AML-193 (cell line): ENCODE measurements at places on chromosomes 6 and 20.

- DNase-seq, result no peak
Measured at GRCh38 chr6:157892363-157892877, 69.4 kb downstream of the SNX9 start.

GRCh38 chr20:19758501-19759331 lies 658 bp downstream of the RIN2 start:
- no peak for DNase-seq

GRCh38 chr6:36329798-36330291 lies 6.8 kb downstream of the BNIP5 start:
- no peak for DNase-seq

DNA sequence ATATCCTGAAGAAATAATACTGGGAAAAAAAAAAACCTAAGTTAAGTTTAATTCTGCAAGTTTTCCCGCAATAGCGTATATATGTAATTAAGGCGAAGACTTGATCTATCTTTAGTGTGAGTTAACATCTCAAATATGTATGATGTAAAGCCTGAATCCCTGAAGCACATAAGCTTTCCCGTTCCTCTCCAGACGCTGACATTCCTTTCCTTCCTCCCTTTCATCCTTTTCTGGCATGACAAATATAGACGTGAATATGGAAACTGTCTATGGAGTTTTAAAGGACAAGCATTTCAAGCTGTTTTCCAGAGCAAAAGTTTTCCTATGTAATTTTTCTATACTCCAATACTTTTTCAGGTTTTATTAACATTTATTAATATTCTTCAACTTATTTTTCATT lies 637.0 kb downstream of the COL12A1 start:
- no peak for DNase-seq

DNA sequence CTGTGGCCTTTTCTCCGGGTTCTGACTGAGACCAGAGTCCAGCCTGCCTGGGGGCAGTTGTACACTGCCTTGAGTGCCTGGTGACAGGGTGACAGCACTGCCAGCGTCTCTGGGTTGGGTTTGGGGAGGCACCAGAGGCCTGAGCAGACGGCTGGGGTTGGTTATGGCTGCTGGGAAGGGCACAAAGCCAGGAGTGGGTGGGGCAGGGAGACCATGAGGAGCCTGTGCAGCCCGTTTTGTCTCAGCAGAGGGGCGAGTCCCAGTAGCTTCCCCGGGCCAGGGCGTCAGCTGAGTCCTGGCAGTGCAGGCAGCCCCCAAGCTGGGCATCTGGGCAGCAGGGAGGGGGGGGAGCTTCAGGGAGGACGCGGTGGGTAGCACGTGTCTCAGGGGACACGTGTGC lies 15.3 kb upstream of the SULF2 start:
- no peak for DNase-seq

GRCh38 chr20:50536333-50536732 lies 26.1 kb downstream of the PTPN1 start:
- no peak for DNase-seq

GRCh38 chr20:46773680-46774079 lies 64.2 kb downstream of the SLC2A10 start:
- no peak for DNase-seq

DNA sequence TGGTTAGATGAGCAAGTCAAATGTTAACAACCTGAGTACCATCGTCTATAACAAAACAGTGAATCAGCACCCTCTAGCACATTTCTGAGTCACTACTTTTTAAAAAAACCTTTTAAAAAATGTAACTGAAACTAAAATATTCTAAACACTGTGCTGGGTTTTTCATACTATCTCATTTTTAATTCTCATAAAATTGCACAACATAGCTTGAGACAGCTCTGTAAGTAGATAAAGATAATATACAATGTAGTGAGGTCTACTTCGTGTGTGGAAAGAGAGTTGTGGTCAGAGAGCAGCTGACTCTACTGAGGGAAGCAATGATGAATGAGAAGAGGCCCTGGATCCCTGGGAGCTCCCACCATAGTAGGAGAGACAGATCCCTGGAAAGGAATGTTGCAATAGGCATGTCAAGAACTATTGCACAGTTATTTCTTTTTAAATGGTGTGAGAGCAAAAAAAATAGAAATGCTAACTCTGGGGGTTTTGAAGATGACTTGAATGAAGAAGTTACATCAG lies 13.6 kb upstream of the CALHM6 start:
- DNase-seq, result peak; percentile 97

GRCh38 chr6:168778201-168778600 lies 337.2 kb downstream of the SMOC2 start:
- no peak for DNase-seq

- no peak for DNase-seq
Measured at GRCh38 chr6:3117912-3118352, 579 bp upstream of the BPHL start.

DNA sequence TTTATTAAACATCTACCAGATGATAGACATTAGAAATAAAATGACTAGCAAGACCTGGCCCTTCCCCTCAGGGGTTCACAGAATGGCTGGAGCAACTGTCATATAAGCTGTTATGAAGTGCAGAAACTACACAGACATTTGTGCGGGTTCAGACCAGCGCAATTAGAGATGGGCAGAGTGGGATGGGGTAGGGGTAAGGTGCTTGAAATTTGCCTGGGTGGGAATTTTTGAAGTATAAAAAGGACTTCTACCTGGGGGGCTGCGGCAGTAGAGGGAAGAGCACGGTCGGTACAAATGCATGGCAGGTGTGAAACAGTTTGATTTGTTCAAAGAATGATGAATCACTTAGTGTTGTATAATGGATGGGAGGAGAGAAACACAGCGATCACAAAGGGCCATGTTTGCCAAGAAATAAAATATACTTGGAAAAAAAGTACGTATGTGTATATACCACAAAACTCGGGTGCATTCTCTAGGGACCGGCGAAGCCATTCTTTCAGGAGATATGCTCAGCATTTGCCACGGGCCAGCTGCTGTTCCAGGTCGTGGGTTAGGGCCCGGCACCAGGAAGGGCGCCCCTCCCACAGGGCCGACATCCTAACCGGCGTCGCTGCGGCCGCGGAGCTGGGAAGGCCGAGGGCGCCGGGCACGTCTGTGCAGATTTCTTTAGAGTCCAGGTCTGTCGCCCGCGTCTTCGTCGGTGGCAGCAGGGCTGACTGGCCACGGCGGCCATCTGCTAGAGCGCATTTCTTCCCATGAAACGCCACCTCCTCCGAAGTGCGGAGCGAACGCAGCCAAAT lies 809 bp upstream of the NOL7 start:
- DNase-seq, result peak; percentile 57

DNA sequence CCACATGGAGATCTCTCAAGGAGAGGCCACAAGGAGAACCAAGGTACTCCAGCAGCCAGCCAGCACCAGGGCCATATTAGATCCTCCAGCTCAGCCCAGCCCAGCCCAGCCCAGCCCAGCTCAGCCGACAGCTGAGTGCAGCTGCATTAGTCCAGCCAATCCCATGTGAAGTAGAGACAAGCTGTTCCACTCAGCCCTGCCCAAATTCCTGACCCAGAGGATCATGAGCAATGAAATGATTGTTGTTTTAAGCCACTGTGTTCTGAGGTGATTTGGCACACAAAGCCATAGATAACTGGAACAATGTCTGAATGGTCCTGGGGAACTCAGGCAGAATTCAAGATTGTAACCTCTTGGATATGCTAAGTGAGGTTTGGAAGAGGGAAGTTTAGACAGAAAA lies 59.5 kb upstream of the BMP2 start:
- no peak for DNase-seq

DNA sequence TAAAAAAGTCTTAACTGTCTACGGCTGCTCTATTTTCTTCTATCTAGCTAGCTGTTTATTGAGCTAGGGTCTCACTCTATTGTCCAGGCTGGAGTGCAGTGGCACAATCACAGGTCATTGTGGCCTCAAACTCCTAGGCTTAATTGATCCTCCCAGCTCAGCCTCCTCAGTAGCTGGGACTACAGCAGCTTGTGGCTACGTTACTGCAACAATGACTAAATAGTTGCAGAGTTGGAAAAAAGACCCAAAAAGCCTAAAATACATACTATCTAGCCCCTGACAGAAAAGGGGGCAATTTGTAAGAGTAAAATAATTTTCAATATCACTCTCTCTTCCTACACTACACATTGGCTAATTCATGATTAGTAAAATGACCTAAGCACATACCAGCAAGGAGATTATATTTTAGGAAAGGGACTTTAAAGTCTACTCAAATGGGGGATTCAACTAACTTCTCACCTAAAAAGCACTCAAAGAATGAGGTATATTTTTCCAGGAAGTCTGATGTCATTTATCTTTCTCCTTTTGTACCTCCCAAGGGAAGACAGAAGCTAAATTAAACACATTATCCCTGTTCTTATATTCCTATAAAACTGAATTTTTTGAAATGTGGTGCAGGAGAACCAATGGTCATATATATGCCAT lies 82.8 kb downstream of the ZMYND8 start:
- no peak for DNase-seq

DNA sequence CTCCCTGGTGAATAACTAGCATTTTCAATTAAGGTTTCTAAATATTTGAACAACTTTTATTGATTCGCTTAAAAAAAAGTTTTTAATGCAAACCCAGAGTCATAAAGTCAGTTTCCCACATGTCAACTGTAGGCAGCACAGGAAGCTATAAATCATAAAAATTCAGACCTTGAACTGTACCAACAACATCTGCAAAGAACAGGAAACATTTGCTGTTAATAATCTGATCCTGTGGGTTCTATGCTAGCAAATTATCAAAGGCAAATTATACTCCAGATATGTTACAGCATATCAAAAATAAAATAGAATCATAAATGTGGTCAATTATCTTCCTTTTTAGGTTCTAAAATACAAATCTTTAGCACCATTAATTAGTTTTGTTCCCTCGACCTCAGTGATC lies 16.6 kb upstream of the MAP7 start:
- no peak for DNase-seq

- DNase-seq, result no peak
Measured at GRCh38 chr6:98821756-98822405, 12.5 kb upstream of the POU3F2 start.

DNA sequence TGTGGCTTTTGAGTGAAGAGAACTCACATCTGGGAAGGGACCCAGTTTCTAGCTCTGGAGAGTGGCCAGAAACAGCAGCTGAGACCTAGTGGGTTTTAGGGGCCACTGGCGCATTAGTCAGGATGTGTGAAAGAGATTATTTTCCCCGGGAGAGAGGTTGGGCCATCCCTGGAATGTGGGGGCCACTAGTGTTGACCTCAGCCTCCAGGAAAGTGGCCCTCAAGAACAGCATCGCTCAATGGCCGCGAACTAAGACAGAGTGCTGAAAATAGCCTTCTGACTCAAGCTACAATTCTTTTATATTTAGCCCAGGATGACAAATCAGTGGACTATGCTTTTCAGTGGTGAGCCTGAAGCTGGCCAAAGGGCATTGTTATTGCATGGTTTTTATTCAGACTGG lies 210.4 kb upstream of the RNF24 start:
- DNase-seq, result no peak

DNA sequence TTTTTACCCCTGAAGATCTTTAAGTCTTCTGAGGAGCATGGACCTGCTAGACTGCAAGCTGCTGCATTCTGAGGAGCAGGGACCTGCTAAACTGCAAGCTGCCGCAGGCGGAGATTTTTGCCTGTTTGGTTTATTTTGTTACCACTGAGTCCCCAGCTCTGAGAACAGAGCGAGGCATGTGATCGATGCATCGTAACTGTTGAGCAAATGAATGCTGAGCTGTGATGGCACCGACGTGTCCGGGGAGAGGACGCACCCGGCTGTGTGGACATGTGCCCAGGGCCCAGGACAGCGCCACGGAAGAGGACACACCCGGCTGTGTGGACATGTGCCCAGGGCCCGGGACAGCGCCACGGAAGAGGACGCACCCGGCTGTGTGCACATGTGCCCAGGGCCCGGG lies 24.2 kb downstream of the DNAJC5 start:
- no peak for DNase-seq

GRCh38 chr6:66638099-66638498 lies 931.1 kb upstream of the EYS start:
- DNase-seq, result no peak

- no peak for DNase-seq
Measured at GRCh38 chr20:3471397-3472021, 691 bp downstream of the ATRN start.

GRCh38 chr20:16283307-16283706 lies 289.9 kb downstream of the KIF16B start:
- no peak for DNase-seq

DNA sequence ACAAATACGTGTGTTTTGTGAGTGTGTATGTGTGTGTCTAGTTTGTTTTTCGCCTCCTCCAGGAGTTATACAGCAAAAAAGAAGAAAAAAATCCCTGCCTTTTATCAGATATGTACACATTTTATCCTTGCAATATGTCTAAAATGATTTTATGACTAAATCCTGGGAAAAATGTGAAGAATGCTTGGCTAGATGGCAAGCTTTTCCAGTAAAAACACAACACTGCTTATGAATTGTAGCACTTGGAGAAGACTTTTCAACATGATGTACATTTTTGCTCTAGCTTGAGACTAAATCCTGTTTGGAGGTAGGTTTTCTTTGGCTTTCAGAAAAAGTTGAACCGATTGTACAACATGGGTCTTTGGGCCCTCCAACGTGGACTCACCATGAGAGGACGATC lies 160.2 kb downstream of the GMPR start:
- no peak for DNase-seq

- DNase-seq, result peak; percentile 26
Measured at GRCh38 chr6:1336246-1336843, 24.4 kb downstream of the FOXQ1 start.

GRCh38 chr20:4153661-4154238 lies 138.4 kb upstream of the RNF24 start:
- DNase-seq, result no peak

DNA sequence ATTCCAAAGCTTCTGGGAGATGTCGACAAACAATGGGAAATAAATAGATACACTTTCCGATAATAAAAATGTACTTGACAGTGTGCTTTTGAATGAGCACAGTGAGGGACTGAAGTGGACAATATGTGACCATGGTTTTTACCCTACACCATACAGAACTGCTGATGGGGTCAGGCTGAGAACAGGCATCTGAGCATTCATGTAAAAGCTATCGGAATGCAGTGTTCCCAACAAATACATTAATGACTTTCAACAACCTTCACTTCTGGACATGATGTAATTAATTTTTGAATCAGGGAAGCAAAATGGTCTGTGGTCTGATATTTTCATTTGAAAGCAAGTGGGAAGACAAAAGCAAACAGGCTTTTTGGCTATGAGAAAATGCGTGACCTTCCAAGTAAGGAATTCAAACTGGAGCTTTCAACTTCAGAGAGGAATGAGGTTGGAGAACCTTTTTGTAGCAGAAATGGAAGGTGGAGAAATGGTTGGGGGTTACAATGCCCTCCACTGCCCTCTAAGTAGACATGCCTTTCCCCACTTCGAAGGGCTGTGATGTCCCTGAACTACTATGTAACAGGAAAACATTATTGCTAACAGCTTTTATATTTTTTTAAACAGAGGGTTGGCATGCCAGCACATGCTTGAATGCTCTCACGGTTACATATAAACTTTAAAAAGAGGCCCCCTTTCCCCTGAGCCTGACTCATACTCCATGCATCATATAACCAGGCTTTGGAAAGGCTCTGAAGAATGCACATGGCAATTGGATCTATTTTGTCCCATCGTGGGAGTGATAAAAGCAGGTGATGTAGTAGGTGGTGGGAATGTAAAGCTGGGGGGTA lies 203.5 kb upstream of the CITED2 start:
- DNase-seq, result no peak
